ENCODE measurements at places on chromosomes 16 and 17.
A peak's percentile ranks its signal among the peaks of the same experiment; 100 is the strongest.

GRCh38 chr17:61389670-61390478 is 9.8 kb upstream of the TBX2 start:
- DNase-seq = no peak

DNA sequence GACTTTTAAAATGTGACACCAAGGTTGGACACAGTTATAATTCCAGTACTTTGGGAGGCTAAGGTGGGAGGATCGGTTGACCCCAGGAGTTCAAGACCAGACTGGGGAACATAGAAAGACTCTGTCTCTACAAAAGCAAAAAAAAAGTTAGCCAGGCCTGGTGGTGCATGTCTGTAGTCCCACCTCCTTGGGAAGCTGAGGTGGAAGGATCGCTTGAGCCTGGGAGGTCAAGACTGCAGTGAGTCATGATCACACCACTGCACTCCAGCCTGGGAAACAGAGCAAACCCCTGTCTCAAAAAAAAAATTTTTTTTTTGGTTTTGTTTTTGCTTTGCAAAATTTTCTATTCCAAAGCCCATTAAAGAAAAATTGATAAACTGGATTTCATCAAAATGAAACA is 281.4 kb downstream of the BCAS3 start:
- no peak for DNase-seq

DNA sequence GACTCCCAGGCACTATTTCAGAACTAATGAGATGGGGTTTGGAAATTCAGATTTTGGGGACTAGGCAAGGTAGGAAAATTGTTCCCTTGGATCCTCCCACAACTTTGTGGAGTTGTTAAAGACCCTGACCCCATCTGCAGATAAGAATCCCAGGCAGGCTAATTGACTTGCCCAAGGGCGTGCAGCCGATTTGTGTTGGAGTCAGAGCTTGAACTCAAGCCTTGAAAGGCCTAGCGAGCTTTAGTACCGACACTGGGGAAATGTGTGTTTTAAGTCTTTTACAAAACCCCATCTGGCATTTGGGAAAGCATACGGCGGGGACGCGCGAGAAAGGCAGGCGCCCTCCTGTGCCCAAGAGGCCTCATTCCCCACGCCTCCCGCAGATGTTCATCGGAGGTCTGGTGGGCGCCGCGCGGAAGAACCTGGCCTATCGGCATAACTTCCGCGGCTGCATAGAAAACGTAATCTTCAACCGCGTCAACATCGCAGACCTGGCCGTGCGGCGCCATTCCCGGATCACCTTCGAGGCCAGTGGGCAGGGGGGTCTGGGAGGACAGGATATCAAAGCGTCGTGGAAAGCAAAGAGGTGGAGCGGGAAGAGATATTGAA is 4.3 kb downstream of the CNTNAP1 start:
- no peak for DNase-seq

GRCh38 chr17:47703191-47703591 is 9.2 kb downstream of the TBKBP1 start:
- no peak for DNase-seq

DNA sequence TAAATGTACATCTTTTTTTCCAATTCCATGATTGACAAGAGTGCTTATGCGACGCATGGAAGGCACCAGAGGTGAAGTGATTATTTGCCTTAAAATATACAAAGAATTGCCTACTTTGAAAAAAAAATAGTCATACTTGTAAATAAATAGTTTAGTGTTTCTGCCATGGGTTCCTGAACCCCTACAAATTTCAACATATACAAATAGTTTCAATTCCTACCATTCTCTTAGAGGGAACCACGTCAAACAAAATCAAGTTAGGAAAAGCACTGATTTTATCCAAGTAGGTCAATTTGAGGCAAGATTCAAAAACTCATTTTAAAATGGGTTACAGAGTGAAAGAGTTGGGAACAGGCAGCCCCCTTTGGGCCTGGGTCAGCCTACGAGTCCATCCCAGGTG is 11.7 kb downstream of the CMTM3 start:
- DNase-seq = no peak

DNA sequence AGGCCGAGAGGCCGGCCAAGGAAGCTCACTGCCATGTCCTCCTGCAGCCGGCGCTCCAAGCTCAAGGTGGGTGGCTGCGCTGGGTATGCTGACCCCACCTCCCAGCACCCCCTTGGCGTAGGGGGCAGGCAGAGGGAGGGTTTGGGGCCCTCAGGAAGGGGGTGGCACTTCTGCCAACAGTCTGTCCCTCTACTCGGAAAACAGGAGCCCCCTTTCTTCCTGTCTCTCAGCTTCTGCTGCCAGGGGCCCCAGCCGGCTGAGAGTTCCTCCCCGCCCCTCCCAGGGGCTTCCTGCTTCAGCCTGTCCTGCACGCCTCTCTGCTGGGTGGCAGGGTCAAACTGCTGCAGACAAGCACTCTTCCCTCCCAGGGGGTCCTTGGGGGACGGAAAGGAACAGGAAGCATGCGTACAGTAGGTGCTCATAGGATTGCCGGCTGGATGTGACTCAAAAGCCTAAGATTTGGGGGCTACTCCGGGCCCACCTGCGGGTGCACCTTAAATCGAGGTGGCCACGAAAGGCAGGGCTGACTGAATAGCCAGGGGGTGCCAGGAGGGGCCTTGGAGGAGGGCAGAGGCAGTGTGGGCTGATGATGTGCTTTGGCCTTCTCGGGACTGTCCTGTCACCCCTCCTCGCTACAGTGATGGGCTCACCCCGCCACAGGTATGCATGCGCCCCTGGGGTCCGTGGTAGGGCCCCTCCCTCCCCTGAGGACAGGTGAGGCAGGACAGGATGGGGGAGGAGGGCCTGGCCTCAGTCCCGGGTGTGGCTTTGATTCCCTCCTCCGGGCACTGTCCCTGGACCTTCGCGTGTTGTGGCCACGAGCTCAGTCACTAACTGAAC is 4.0 kb downstream of the CBX2 start:
- no peak for DNase-seq

DNA sequence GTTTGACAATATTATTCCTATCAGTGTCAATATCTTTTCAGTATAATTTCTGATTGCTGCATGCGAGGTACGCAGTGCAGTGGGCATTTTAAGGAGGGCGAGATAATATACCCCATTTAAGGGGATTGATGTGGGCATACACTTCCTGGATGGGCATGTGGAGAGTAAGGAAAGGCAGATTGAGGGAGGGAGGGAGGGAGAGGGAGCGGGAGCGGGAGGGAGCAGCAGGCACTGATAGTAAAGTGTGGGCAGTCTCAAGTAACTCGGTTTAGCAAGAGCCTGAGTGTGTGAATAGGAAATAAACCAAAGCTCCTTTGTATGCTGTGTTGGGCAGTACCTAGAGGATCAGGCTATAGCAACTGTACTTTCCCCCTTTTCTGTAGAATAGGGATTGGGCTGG is 5.1 kb downstream of the BPTF start:
- no peak for DNase-seq

GRCh38 chr17:65228734-65229620 is 91.8 kb downstream of the RGS9 start:
- DNase-seq = no peak

DNA sequence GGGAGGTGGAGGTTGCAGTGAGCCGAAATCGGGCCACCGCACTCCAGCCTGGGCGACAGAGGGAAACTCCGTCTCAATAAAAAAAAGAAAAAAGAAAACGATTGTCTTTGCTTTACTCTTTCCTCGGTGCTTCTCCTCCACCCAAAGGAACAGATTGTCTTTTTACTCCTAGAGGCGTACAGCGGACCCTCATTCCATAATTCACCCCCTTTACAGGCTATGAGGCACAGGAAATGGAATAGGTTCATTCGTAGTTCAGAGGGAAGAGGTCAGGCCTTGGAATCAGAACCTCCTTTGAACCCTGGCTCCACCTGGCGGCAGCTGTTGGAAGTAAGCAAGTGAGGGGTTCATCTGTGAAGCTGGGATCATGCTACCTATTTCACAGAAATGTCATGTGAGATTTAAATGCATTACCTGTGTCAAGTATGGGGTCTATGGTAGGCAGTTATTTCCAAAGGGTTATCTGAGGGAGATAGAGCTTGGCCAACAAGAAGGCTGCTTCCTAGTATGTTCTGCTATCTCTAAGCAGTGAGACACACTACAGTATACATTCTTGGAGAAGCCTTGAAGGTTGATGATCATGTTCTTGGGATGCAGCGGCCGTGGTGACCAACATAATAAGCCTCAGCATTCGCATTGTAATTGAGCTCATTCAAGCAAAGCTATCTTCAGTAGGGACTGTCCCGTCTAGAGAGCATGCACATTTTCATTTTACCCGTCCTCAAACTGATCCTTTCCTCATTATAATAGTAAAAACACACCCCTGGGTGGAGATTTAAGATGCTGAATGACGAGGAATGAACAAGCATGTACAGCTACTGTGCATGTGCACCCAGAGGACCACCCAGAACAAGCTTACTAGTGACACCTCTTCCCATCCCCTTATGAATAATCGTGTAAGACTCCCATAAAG is 18.7 kb upstream of the ZNF689 start:
- peak; percentile 85 for DNase-seq
